ENCODE measurements at places on chromosomes 13 and 19.

- DNase-seq: no peak
Measured at GRCh38 chr13:112896736-112897602, 72.0 kb upstream of the MCF2L start.

DNA sequence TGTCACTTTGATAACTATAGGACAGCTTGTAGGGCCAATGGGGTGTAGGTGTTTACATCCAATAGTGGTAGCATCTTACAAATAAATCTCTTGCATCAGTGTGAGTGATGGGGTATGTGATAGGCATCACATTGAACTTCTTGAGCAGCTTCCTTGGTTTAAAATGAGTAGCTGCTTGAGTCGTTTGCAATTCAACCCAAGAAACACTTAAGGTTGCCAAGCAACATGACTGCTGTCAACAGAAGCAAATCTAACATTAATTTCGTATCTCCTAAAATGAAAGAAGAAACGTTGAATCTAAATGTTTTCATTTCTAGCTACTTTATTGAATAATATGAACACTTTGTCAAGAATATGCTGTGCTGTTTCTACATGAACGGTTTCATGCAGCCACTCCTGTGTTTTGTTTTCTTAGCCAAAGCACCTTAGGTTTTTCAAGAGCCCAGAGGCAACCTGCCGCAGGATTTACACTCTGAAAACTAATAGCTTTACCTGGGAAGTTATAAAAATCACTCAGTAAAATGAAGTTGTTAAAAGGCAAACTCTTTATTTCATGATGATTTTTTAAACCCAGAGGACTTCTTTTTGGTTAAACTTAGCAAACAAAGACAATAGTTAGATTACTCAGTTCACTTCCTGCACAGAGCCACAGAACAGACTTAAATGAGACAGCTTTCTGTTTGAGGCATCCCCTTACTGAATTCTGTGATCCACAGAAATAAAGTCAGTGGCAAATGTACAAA is 305.2 kb downstream of the MTUS2 start:
- DNase-seq: no peak

GRCh38 chr13:52195401-52195837 is 36.0 kb upstream of the NEK3 start:
- peak; percentile 80 for DNase-seq

DNA sequence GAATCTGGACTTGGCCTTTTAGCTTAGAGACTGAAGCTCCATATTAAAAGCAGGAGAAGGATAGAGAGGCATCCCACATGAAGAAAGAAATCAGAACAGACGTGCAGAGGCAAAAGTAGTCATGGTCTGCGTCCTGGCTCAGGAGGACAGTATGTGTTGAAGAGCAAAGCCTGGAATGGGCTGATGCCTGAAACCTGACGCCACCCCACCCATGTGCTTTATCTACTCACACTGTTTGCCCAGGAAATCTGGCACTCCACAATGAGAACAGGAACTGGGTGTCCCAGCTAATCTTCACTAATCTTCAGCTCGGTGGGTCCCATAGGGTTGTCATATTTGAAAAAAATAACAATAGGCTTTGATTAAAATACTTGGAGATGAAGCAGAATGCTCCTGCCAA is 549.0 kb upstream of the GPC6 start:
- no peak for DNase-seq

GRCh38 chr19:29753190-29753933 is 38.3 kb upstream of the C19orf12 start:
- no peak for DNase-seq

DNA sequence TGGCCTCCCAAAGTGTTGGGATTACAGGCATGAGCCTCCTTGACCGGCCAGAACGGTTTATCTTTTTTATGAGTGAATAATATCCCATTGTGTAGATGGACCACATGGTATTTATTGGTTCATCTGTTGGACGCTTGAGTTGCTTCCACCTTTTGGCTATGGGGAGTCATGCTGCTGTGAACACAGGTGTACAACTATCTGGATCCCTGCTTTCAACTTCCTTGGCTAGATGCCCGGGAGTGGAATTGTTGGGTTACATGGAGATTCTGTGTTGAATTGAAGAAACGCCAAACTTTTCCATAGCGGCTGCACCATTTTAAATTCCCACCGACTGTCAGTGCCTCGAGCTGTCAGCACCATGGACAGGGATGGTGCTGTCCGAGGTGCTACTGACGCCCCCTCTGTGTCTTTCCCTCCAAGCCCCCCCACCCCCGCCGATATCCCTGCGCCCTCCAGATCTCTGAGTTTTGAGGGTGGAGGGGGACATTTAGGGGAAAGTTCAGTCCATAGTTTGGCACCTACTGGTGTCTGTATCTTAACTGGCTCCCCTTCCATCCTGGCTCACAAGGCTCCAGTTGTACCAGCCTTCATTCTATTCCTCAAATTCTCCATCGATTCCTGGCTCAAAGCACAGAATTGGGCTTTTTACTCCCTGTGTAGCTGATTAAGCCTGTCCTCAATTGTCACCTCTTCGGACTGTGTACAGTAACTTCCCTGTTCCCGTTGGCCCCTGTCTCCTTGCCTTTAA is 27.3 kb downstream of the PNPLA6 start:
- DNase-seq: peak; percentile 40
